ENCODE measurements at places on chromosomes 3 and 15.

DNA sequence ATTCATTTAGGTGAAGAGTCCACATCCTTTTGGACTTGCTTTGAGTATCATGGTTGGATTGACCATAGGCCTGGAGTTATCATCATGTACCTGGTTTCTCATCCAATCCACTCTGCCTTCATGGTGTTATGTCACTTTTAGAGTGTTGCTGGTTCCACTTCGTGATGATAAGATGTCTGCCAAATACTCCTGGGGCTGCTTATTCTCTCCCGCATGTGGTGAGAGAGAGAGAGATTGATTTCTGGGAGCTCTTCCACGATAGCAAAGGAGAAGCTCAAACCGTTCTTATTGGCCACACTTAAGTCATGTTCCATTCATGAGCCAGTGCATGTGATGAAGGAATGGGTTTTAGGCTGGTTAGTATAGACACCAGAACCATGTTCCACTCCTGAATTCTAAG is 47.6 kb downstream of the MITF start:
- no peak for DNase-seq

- DNase-seq: no peak
Measured at GRCh38 chr15:32667321-32667720, 25.8 kb downstream of the SCG5 start.

GRCh38 chr3:114827495-114827894 is 319.6 kb downstream of the ZBTB20 start:
- peak; percentile 84 for DNase-seq

GRCh38 chr15:53448232-53449015 is 311.0 kb downstream of the WDR72 start:
- peak; percentile 82 for DNase-seq

GRCh38 chr3:53065841-53066480 is 20.1 kb upstream of the SFMBT1 start:
- peak; percentile 37 for DNase-seq
